Calu3 (cell line): ENCODE measurements at places on chromosomes 5 and 9. TPM values are rescaled to one million over a fixed set of nuclear protein-coding genes. Genes with fewer than 3 reads are reported as not detected.

DNA sequence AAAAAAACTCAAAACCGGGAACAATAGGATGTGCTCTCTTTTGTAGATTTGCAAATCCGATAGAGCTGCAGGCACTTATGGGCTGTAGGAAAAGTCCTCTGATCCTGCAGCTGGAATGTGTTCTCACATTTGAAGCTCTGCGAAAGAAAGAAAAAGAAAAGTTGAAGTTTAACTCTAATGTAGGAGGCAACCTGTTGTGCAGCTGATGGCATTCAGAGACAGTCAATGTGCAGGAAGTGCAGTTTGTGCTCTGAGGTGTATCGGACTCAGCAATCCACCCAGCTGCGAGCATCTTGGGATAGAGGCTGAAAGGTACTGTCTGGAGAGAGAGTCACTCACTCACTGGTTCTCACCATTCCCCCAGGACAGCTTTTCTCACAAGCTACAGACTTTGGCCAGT, 339.2 kb downstream of the AGTPBP1 start:
- DNase-seq, result no peak

DNA sequence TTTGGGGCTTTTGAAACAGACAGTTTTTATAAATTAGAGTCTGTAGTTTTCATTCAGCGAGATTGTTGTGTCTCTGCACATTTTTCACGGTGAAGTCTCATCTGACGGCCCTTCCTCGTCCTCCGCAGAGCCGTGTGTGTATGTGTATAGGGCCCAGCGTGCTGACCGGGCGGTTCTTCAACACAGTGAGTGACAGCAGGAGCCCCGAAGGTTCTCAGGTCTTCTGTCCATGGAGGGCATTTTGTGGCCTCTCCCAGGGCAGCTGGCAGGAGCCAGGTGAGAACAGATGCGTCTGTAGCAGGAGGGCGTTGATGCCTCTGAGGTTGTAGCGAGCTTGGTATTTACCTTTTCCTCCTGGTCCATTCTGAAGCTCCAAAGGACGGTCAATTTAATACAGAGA, 116.0 kb upstream of the LPCAT1 start:
- DNase-seq, result no peak

DNA sequence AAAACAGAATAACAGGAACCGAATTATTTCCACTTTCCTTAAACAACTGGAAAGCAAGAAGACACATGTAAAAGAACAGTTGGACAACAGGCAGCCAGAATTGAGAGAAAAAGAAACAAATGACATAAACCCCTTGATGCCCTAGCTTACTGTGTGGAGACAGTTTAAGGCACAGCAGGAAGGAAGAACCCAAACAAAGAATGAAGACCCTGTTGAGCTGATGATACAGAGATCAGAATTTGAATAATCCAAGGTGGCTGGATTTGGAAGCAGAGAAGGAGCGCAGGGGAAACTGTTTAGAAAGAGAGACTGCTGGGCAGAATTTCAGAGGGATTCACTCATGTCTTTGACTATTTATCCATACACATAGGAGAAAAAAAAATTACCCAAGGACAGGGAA, 316.3 kb upstream of the POU5F2 start:
- DNase-seq, result no peak

DNA sequence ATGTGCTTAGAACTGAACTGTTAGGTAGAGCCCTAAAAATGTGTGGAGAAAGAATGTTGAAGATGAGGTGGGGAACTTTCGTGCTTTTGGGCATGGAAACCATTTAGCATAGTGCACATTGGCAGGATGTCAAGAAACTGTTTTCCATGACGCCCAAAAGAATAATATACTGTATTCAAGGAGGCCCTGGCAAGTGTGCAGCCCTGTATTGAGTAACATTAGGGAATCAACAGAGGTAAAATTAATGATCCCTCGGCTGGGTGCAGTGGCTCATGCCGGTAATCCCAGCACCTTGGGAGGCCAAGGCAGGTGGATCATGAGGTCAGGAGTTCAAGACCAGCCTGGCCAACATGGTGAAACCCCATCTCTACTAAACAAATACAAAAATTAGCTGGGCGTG, 20.9 kb upstream of the PLIN2 start:
- no peak for DNase-seq

- no peak for DNase-seq
Observed at GRCh38 chr5:73387601-73388305, 60.8 kb downstream of the FOXD1 start.

DNA sequence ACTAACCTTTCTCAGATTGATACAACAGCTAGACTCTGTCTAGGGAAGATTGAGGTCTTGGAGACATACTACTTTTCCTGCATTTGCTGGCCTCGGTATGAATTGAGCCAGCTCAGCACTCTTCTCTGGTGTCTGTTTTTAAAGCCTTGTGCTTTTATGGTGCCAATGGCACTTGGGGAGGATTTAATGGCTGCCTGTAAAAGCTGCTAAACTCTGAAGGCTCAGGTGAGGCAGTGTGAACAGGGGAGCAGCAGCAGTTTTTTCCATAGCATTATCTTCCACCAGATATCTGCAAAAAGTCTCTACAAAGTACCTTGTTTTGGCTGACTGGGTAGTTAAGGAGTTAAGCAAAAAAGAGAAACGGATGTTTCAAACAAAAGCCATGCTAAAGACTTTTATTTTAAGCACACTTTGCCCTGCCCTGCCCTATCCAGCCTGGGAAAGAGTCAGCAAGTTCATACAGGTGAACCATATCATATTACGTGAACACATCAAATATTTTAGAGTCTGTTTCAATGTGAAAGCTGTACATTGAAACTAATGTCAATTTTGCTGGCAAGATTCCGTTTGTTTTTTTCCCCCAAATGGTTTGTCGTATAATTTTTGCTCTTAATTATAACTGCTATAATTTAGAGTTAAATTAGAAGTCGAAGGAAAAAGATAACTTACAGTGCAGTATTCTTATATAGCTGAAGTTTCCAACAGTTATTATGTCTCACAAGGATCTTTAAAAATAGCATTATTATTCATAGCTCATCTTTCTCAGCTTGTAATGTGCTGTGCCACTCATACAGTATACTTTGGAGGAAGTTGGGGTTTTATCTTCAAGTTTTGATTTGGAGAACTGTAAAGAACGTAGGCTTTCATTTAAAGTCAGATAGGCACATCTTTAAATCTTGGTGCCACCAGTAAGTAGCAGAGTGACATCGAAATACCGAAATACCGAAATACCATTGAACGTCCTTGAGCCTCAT, 424.1 kb upstream of the CD180 start:
- DNase-seq, result no peak

GRCh38 chr9:71121275-71122021, at the start of gene TRPM3:
TSS of gene TRPM3 (minus strand) at chr9:71121621. CDS start at chr9:71121354, 267 bp downstream.
- no peak for DNase-seq

DNA sequence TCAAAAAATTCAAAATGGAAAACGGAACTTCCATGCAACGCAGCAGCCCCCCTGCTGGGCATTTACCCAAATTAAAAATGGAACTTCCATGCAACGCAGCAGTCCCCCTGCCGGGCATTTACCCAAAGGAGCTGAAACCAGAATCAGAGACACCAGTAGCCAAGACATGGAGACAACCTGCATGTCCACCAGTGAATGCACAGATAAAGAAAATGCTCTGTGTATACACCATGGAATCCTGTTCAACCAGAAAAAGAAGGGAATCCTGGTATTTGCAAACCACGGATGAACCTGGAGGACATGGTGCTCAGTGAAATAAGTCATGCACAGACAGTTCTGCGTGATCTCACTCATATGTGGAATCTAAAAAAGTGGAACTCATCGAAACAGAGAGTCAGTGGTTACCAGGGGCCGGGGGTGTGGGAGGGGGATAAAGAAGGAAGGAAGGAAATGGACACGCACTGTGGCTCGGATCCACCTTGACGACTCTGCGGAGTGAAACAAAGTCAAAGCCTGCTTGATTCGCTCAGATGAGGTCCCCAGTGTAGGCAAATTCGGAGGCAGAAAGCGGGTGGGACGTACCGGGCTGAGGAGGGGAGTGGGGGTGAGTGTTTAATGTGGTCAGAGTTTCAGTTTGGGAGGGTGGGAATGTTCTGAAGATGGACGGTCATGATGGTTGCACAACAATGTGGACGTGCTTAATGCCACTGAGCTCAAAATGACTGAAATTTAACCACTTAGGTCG, 40.2 kb upstream of the EXOC3 start:
- DNase-seq, result no peak

GRCh38 chr5:151947931-151948608, 23.4 kb upstream of the GLRA1 start:
- no peak for DNase-seq

- no peak for DNase-seq
Observed at GRCh38 chr9:93278144-93278543, 94.2 kb downstream of the WNK2 start.

- DNase-seq, result no peak
Observed at GRCh38 chr5:140331638-140332037, 14.8 kb downstream of the HBEGF start.

GRCh38 chr5:151737431-151737830, 21.0 kb downstream of the ATOX1 start:
- DNase-seq, result no peak

- peak; percentile 25 for DNase-seq
Observed at GRCh38 chr5:139481580-139482049, 943 bp downstream of the STING1 start.

- DNase-seq, result peak; percentile 88
Observed at GRCh38 chr5:145975361-145976066, 39.1 kb downstream of the SH3RF2 start.

- no peak for DNase-seq
Observed at GRCh38 chr5:132867046-132867451, 607 bp downstream of the UQCRQ start.

DNA sequence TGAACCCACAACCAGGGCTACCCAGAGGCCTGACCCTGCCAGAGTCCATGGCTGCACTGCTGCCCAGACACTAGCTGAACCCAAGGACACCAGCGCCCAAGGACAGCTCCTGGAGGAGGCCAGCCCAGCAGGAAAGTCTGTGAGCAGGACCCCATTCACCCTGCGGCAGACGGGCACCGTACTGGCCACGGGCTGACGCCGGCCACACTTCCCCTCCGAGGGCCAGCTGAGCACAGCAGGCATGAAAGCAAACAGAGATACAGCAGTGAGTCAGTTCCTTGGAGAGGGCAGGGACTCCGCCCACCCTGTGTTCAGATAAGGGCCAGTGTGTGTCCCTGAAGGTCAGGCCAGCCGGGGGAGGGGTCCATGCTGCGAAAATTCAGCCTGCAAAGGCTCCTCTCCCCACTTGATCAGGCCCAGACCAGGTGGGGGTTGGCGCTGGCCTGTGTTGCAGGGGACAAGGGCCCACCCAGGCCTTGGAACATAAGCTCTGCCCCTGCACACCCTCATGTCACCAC, 3.2 kb downstream of the RNF208 start:
- DNase-seq, result peak; percentile 70

- peak; percentile 11 for DNase-seq
Observed at GRCh38 chr9:27784847-27785713, 211.8 kb upstream of the C9orf72 start.

- DNase-seq, result no peak
Observed at GRCh38 chr5:171619744-171620143, 165.9 kb upstream of the SMIM23 start.

DNA sequence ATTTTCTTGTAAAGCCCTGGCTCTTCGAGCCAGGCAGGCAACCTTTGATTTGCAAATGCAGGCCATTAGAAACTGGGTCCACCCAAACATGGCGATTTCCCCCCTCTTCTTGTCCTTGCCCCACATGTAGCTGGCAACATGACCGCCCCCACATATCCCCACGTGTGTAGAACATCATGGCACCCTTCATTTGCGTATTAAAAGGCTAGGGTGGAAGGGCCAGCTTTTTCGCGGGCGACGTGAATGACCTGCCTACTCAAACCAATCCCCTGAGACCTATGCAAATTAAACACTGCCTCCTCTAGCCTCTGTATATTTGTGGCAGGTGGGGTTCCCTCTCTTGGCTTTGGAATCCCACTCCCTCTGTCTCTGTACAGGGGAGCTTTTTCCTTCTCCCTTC, 107.0 kb upstream of the CLINT1 start:
- DNase-seq, result no peak

DNA sequence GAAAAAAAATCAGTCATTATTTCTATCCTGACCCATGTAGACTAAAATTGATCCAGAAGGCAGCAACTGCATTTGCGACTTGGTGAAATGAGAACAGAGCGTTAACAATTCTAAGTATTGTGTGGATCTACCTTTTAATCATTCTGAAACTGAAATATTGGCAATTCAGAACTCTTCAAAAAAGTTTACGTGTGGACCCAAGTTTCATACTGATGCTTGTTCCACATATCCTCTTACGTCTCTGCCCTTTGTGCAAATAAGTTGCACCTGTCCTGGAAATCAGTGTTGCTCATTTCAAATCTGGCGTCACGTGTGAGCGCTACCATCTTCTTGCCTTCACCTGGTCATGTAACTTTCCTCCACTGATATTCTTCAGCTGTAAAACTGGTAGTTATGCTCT, 74.7 kb downstream of the NTRK2 start:
- no peak for DNase-seq

DNA sequence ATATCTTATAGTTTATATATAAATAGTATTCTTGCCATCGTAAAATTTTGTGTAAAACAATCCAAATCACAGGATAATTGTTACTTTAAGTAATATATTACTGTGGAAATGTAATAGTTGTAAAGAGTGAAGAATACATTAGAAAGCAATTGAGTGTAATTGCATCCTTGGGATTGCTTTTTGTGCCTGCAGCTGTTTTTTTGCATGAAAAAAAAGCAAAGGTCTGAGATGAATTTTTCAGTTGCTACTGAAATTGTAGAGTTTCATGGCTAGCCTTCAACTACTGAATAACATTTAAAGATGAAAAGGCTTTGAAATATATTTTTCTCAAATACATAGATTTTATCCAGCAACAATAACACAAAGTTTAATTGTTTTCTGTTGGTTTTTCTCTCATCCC, 232.0 kb upstream of the FAM174A start:
- DNase-seq, result no peak

- peak; percentile 30 for DNase-seq
Observed at GRCh38 chr9:94002316-94003140, 47.4 kb upstream of the BARX1 start.

FAM151B gene
- 1.3 and 2.0 TPM in 2 replicates for total RNA-seq

GRIN3A gene
- not detected in 2 replicates for total RNA-seq

IL3 gene
- not detected in 2 replicates for total RNA-seq

RARS1 gene
- 130 and 137 TPM in 2 replicates for total RNA-seq

SLC6A3 gene
- not detected in 2 replicates for total RNA-seq

MLANA gene
- not detected in 2 replicates for total RNA-seq

WASHC1 gene
- 14.4 and 17.2 TPM in 2 replicates for total RNA-seq

GPRIN1 gene
- total RNA-seq, result 11.5 and 12.6 TPM in 2 replicates

PDE6A gene
- total RNA-seq, result not detected in 2 replicates

GBA2 gene
- total RNA-seq, result 62.4 and 62.7 TPM in 2 replicates

COL27A1 gene
- total RNA-seq, result 20.1 and 21.4 TPM in 2 replicates
